Neural crest cell (in vitro differentiated cells): ENCODE measurements at places on chromosomes 16 and 17. TPM values are rescaled to one million over a fixed set of nuclear protein-coding genes. Genes with fewer than 3 reads are reported as not detected.
A peak's percentile ranks its signal among the peaks of the same experiment; 100 is the strongest.

ZDHHC1 gene
- total RNA-seq = 9.5 and 10.2 TPM in 2 replicates

SGCA gene
- not detected in 2 replicates for total RNA-seq

CCT6B gene
- 2.3 and 2.5 TPM in 2 replicates for total RNA-seq

TMUB2 gene
- total RNA-seq = 33.5 and 33.7 TPM in 2 replicates

THOC6 gene
- total RNA-seq = 62.5 and 68.0 TPM in 2 replicates

CALB2 gene
- not detected in 2 replicates for total RNA-seq

SLC6A2 gene
- not detected in 2 replicates for total RNA-seq

DNA sequence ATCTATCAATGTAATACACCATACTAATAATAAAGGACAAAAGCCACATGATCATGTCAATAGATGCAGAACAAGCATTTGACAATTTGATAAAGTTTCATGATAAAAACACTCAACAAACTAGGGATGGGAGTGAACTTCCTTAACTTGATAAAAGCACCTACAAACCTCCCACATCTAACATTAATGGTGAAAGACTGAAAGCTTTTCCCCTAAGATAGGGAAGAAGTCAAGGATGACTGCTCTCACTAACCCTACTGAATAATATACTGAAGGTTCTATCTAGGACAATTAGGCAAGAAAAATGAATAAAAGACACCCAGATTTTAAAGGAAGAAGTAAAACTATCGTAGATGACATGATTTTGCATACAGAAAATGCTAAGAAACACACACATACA is 10.4 kb upstream of the DYNLL2 start:
- H3K27me3 ChIP-seq = peaks cover 4% of the 10 kb centered on the region
- no peak overlapping the region for H3K27ac ChIP-seq
- H3K36me3 ChIP-seq = no peaks in the 10 kb centered on the region
- DNase-seq = no peak
- H3K4me3 ChIP-seq = peak overlapping the region; percentile 1

DNA sequence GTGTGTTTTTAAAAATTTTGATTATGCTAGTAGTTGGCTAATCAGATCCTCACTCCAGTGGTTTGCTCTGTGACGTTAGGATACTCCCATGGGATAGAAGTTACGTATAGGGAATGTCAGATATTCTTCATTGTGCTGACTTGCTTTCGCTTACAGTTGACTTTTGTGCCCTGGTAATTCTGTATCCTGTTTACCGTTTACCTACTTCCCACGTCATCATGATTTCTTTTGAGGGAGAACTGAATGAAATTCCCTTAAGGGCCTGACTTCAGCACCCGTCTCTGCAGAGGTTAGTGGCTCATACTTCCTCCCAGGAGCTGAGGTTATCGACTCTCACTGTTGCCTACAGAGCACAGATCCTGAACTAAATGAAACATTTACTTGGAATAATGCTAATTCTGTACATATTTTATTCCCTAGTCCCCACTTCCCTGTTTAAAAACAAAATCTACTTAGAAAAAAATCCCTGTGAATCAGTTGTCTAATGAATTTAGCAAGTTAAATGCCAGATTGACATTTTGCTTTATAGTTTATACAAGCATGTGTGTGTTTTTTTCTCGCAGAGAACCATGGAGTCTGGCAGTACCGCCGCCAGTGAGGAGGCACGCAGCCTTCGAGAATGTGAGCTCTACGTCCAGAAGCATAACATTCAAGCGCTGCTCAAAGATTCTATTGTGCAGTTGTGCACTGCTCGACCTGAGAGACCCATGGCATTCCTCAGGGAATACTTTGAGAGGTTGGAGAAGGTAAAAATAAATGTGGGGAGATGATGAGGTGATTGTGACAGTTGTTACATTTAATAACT is 2.8 kb downstream of the PRKAR1A start:
- peak overlapping the region; percentile 47 for H3K27ac ChIP-seq
- H3K4me1 ChIP-seq = peaks cover 60% of the 10 kb centered on the region
- no peak for DNase-seq
- H3K36me3 ChIP-seq = peaks cover 28% of the 10 kb centered on the region
- peak overlapping the region; percentile 98 for H3K4me3 ChIP-seq

DNA sequence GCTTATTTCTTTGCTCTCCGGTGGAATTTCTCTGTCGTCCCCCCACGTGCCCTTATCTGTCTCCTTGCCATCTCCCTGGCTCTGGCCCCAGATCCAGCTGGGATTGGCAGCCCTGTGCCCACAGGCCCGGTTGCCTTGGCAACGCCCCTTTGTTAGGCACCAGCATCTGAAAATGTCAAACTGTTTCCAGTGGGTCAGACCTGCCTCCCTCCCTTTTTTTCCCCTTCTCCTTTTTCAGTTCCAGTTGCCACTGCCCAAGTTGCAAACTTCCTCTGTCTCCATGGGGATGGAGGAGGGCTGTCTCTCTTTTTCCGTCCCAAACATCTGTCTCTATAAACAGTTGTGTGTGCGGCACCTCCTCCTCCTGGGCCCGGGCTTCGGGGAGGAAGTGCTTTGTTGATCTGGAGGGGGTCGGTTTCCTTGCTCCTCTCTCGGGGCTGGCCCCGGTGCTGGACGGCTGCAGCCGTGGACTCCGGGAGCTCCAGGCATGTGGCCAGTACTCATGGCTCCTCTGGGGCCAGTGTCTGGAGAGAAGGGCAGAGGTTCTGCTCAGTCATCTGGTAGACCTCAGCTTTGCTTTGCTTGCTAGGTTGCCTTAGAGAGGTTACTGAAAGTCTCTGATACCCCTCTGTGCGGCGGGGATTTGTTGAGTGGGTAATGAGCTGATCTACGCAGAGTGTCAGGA is 35.3 kb downstream of the SOCS3 start:
- H3K36me3 ChIP-seq = no peaks in the 10 kb centered on the region
- H3K4me1 ChIP-seq = peaks cover 18% of the 10 kb centered on the region
- H3K27ac ChIP-seq = peak overlapping the region; percentile 54
- peak overlapping the region; percentile 61 for H3K4me3 ChIP-seq

- peak overlapping the region; percentile 81 for H3K4me3 ChIP-seq
- peak overlapping the region; percentile 81 for H3K27ac ChIP-seq
- peaks cover 39% of the 10 kb centered on the region for H3K4me1 ChIP-seq
- no peak for DNase-seq
- H3K36me3 ChIP-seq = no peaks in the 10 kb centered on the region
These were observed 25.0 kb downstream of the MRC2 start for GRCh38 chr17:62652251-62653001.

- peak; percentile 21 for DNase-seq
- H3K27ac ChIP-seq = peak overlapping the region; percentile 87
- H3K4me1 ChIP-seq = peaks cover 26% of the 10 kb centered on the region
- H3K4me3 ChIP-seq = peak overlapping the region; percentile 12
These were observed 6.7 kb upstream of the GAST start for GRCh38 chr17:41705271-41705991.

DNA sequence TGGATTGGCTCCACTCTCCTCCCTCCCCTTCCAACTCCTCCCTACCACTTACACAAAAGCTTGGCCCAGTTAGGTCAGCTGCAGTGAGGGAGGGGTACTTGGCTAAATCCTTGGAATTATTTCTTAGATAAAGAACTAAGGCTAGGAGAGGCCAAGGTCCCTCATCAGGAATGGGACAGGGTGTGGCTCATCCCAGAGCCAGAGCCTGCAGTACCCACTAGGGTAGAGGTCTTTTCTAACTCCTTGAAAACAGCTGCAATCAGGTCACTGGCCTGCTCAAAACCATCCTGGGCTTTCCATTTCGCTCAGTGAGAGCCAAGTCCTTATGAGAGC is 1.9 kb upstream of the SLC46A1 start:
- H3K4me1 ChIP-seq = peaks cover 20% of the 10 kb centered on the region
- H3K27me3 ChIP-seq = peaks cover 55% of the 10 kb centered on the region
- H3K27ac ChIP-seq = no peak overlapping the region
- DNase-seq = no peak
- H3K4me3 ChIP-seq = peak overlapping the region; percentile 67
- no peaks in the 10 kb centered on the region for H3K36me3 ChIP-seq

GRCh38 chr17:41301204-41301790 is 1.4 kb downstream of the KRTAP29-1 start:
- H3K4me3 ChIP-seq = no peak overlapping the region
- DNase-seq = no peak
- H3K36me3 ChIP-seq = no peaks in the 10 kb centered on the region
- H3K27me3 ChIP-seq = peaks cover 4% of the 10 kb centered on the region

GRCh38 chr17:79616801-79617200 is 6.0 kb upstream of the RBFOX3 start:
- peaks cover 80% of the 10 kb centered on the region for H3K27me3 ChIP-seq
- no peak overlapping the region for H3K4me3 ChIP-seq
- H3K4me1 ChIP-seq = peaks cover 20% of the 10 kb centered on the region
- H3K27ac ChIP-seq = no peak overlapping the region
- no peak for DNase-seq

GRCh38 chr17:13705221-13705620 is 103.5 kb upstream of the HS3ST3A1 start:
- DNase-seq = no peak
- no peak overlapping the region for H3K4me3 ChIP-seq
- H3K4me1 ChIP-seq = no peaks in the 10 kb centered on the region
- no peak overlapping the region for H3K27ac ChIP-seq
- no peaks in the 10 kb centered on the region for H3K27me3 ChIP-seq

GRCh38 chr17:68257934-68258333 is 10.1 kb downstream of the AMZ2 start:
- H3K27me3 ChIP-seq = no peaks in the 10 kb centered on the region
- peaks cover 17% of the 10 kb centered on the region for H3K4me1 ChIP-seq
- H3K4me3 ChIP-seq = no peak overlapping the region
- peaks cover 14% of the 10 kb centered on the region for H3K36me3 ChIP-seq
- DNase-seq = no peak
- H3K27ac ChIP-seq = no peak overlapping the region

DNA sequence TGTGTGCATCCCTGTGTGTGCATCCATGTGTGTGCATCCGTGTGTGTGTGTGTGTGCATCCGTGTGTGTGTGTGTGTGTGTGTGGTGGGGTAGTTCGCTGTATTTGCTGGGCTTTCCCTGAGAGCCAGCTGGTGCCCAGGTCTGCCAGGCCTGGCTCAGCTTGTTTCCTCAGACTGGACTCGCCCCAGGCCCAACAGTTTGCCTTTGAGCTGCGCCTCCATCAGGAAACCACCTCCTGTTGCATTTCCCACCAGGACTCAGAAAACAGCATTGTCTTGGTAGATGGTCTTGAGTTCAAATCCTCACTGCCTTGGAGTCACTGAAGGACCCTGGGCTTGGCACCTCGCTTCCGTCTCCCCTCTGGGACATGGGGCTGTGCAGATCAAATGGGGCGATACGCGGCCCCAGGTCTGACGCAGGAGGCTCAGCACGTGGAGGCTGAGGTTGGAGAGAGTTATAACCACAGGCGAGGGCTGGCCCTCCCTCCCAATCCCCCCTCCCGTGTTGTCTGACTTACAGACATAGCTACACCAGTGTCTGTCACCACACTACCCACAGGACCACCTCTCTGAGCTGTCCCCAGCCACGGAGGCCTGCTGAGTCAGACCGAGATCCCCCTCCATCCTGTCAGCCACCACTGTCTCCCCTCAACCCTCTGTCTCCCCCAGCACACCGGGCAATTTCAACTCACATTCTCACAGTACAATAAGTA is 4.7 kb downstream of the ITGAE start:
- H3K27ac ChIP-seq = no peak overlapping the region
- no peaks in the 10 kb centered on the region for H3K27me3 ChIP-seq
- no peak overlapping the region for H3K4me3 ChIP-seq
- no peaks in the 10 kb centered on the region for H3K36me3 ChIP-seq
- H3K4me1 ChIP-seq = no peaks in the 10 kb centered on the region

GRCh38 chr17:7882068-7882467 is 6.5 kb upstream of the CHD3 start:
- H3K4me1 ChIP-seq = no peaks in the 10 kb centered on the region
- DNase-seq = no peak
- no peaks in the 10 kb centered on the region for H3K36me3 ChIP-seq
- no peak overlapping the region for H3K27ac ChIP-seq
- H3K27me3 ChIP-seq = no peaks in the 10 kb centered on the region
